ENCODE measurements at places on chromosomes 4 and X. TPM values are rescaled to one million over a fixed set of nuclear protein-coding genes. Genes with fewer than 3 reads are reported as not detected.

Gene CDX4
- total RNA-seq, result not detected

Gene XIAP
- 34.6 TPM for total RNA-seq

Gene GAB3
- 0.47 TPM for total RNA-seq

Gene ANAPC10
- 17.8 TPM for total RNA-seq

Gene CXorf51A
- total RNA-seq, result not detected

Gene SHISA3
- 1.6 TPM for total RNA-seq

Gene NPFFR2
- 0.58 TPM for total RNA-seq

Gene GYPE
- 0.41 TPM for total RNA-seq

Gene FGFBP2
- total RNA-seq, result 0.74 TPM

Gene PNCK
- total RNA-seq, result 16.7 TPM

Gene N4BP2
- 20.2 TPM for total RNA-seq

Gene CENPVL1
- total RNA-seq, result 1.0 TPM

Gene UGT8
- total RNA-seq, result 3.4 TPM

Gene ATP2B3
- 0.29 TPM for total RNA-seq

Gene KDR
- 29.8 TPM for total RNA-seq

Gene SLC39A8
- 1.6 TPM for total RNA-seq

Gene TBX22
- 0.14 TPM for total RNA-seq

Gene CXCL3
- 0.63 TPM for total RNA-seq

Gene CRMP1
- 195 TPM for total RNA-seq

Gene VGLL1
- not detected for total RNA-seq

Gene HMGB3
- total RNA-seq, result 171 TPM

Gene P2RY10
- not detected for total RNA-seq

Gene STOX2
- 0.09 TPM for total RNA-seq

Gene ZNF157
- 0.34 TPM for total RNA-seq

Gene RRAGB
- 31.4 TPM for total RNA-seq

Gene UGT2A1
- 4.5 TPM for total RNA-seq

Gene AVPR2
- 0.33 TPM for total RNA-seq

Gene P2RY4
- total RNA-seq, result 0.47 TPM

Gene IGFBP7
- 1.0 TPM for total RNA-seq

Gene MAGEC3
- 0.68 TPM for total RNA-seq

Gene INTU
- total RNA-seq, result 15.4 TPM

Gene ANOS1
- total RNA-seq, result 7.2 TPM

Gene NSUN7
- 2.0 TPM for total RNA-seq

Gene DCAF4L1
- 0.43 TPM for total RNA-seq
